ENCODE measurements at places on chromosomes 16 and 17.

DNA sequence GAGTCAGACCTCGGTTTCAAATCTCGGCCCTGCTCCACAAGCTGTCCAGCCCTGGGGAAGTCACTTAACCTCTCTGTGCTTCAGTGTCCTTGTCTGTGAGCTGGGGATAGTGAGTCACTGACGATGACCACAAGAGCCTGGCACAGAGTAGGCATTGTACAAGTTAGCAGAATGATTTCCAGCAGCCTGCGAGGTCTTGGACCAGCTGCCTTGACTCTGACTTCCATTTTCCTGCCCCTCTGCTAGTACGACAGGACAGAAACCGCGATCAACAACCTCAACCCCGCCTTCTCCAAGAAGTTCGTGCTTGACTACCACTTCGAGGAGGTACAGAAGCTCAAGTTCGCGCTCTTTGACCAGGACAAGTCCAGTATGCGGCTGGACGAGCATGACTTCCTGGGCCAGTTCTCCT lies 20.7 kb downstream of the CPNE2 start:
- no peak for DNase-seq

DNA sequence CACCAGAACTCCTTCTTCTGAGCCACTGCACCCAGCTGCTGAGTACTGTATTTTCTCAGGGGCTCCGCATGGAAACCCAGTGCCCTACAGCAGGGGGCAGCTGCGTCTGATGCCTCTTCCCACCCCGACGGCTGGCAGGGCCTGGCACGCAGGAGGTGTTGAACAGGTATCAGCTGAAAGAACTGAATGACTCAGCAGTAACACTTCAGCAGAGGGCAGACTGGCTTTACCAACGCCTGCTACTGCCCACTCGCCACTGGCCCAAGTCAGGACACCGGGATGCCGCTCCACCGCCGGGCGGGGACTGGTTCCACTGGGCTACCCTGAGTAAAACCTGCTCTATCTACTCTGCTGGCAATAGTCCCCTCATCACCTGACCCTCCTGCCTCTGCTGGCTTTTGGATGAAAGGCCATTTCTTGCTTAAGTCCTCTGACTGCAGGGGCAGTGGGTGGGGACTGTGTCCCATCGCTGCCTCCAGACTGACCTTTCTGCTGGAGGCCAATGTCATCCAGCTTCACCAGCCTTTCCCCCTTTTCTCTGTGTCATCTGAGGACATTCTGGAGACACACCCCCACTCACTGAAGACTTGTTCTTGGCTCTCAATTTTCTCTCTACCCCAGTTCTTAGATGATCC lies 100.4 kb upstream of the FA2H start:
- DNase-seq: no peak

DNA sequence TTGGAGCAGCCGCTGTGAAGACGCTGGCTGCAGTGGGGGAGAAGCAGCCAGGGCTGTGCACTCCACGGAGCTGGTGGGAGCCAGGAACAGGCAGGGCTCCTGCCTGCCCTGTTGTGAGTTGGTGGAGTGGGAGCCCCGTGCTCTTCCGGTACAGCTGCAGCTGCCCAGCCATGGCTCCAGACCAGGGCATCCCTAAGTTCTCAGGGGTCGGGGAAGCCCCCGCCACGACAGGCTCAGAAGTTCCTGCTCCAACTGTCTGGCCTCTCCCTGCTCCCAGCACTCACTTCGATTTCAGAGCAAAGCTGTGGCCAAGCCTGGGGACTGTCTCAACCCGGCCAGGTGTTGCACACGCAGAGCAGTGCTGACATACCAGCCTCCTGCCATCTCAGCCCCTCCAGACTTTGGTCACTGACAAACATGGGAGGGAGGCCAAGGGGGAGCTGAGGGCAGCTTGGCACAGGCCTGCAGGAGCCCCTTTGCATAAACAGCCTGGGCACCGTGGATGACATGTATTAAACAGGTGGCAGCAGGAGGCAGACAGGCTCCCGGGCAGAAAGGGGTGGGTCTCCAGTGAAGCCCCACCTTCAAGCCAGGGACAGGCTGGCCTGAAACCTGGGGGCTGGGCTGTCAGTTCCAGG lies 13.9 kb upstream of the KDM8 start:
- no peak for DNase-seq

DNA sequence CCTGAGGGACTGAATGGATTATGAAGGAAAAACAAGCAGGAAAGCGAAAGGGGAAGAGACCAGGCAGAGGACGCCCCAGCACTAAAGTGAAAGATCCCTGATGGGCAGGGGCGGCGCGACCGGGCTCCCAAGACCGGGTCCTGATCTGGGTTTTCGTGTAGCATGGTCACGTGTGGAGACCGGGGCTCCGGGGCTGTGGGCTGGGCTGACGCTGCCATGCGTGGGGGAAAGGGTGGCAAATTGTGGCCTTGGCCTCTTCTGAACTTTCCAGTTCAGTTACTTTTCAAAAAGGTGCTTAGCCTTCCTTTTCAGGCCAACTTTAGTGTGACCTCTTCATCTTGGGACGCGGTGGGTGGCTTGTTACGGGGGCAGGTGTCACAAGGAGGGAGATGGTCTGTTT lies 57.5 kb downstream of the METRNL start:
- DNase-seq: no peak

DNA sequence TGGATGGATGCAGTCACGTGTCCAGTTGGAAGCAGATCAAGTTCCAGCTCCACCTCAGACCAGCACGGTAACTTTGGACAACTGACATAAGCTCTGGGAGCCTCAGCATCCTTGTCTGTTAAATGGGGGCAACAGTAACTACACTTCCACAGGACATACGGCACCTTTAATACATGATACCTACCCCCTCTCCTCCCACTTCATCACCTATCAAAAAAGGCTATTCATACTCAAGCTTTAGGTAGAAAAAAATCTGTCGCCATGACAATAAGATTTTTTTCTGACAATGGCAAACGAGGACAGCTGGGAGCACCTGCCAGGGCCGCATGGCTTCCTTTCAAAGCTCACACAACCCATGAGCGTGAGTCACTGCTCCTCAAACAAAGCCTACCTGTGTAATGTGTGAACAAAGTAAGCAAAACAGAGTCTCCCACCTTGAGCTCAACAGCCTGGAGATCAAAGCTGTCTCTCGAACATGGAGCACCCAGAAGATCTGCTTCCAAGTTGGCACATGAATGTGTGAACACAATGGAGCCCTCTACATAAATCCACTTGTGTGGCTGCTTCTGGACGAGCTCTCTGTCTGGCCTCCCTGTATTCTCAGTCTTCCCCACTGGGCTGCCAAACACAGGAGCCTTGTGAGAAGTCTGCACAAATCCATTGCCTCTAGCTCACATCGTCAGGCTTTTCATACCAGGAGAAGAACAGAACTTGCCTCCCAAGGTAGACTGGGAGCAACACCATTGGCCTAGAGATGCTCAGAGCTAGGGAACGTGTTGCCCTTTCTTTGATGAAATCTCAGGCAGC lies 459.7 kb downstream of the SOX9 start:
- no peak for DNase-seq

DNA sequence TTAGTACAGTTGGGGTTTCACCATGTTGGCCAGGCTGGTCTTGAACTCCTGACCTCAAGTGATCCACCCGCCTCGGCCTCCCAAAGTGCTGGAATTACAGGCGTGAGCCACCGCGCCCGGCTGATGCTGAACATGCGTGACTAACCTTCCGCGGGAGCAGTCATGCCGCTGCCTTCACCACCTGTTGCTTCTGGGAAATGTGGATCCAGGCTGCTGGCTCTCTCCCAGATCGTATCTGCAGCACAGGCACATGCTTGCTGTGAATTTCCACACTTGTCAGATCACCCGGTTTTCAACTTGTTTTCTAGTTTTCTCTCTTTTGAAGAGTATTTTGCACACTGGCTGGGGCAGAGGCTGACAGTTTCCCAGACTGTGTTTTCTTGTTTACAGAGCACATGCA lies 97.9 kb downstream of the ADCY9 start:
- peak; percentile 33 for DNase-seq

DNA sequence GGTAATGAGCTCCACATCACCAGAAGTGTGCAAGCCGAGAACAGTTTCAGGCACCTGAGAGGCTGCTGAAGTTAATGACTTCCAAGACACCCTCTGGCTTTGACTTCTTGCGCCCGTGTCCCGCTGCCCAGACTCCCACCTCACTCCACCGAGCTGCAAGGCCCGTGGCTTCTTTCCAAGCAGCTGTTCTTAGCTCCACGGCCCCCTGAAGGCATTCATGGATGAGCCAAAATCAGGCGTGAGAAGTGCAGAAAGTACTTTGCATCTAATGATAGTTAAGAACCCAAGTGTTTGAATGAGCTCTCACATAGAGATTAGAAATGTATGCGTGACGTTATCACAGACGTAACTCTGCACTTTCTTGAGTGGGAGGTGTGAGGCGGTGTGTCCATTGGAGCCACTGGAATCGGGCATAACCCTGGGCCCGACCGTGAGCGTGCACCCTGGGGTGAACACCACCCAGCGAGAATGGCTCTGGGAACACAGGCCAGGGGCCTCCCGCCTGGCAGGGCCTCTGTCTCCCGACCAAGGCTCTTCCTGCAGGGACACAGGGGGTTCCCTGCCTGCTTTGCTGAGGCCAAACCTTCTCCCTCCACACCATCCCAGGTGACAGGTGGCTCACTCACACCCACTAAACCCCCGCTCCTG lies 11.0 kb downstream of the NPTX1 start:
- no peak for DNase-seq

DNA sequence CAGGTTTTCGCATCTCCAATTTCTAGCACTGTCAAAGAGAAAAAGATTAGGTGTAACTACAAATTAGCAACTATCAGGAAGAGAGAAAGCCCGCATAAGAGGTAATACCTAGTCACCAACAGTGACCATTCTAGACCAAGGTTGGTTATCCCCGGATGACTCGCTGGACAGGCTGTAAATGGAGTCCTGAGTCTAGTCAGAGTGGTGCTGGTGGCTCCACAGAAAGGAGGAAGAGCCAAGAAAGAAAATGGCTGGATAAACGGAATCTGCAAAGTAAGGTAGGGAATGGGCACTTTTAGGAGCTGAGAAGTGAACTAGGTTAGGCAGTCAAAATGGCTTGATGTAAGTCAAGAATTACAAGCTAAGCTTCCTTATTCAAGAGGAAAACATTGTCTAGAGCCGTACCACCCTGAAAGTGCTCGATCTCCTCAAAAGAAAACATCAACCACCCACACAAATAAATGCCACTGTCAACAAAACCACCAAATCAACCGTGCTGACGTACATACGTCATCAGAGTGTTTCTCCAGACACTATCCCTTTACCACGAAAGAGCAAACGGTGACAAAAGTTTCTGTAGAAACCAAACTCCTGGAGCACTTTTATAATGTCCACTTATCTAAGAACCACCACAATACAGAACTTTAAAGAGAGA lies 2.2 kb downstream of the GSPT1 start:
- no peak for DNase-seq

DNA sequence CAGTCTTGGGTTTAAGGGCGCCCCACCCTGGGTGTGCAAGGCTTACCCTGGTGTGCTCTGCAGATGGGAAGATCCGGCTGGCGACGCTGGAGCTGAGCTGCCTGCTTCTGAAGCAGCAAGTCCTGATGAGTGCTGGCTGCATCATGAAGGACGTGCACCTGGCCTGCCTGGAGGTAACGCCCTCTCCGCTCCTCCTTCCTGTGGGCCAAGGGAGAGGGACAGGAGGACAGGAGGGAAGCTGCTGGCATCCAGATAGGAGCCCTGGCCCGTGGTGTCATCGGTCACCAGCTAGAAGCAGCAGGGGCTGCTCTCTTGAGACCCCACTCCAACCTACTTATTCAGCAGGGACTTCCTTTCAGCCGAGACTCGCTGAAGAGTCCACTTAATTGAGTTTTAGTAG lies 97.8 kb downstream of the CLEC16A start:
- DNase-seq: no peak

DNA sequence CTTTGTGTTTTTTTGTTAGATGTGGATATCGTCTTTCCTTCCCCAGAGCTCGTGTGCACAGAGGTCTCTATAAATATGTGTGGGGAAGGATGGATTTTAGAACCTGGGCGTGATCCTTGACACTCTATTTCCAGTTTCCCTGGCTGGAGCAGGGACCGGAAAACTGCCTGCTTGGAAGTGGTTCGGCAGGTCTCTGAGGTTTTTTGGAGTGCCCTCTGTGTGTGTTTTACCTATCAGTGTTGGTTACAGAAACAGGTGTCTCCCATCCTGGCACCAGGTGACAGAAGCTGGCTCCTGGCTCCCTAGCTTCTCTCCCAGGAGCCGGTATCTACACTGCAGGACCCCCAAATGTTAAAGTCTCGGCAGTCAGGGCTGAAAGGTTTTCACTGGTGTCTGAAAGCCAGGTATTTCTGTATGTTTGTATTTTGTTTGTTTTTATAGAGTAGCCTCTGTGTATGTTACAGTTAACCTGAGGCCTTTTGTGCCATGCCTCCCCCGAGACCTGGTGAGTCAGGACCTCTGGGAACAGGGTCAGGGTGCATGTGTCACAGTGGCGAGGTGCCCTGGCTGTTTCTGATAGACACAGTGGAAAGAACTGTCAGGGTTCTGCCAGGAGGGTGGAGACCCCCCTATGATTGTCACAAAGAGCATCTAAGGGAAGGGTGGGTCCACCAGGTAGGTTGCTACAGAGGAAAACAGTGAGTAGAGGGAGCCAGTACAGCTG lies 31.3 kb downstream of the ZC3H18 start:
- no peak for DNase-seq

DNA sequence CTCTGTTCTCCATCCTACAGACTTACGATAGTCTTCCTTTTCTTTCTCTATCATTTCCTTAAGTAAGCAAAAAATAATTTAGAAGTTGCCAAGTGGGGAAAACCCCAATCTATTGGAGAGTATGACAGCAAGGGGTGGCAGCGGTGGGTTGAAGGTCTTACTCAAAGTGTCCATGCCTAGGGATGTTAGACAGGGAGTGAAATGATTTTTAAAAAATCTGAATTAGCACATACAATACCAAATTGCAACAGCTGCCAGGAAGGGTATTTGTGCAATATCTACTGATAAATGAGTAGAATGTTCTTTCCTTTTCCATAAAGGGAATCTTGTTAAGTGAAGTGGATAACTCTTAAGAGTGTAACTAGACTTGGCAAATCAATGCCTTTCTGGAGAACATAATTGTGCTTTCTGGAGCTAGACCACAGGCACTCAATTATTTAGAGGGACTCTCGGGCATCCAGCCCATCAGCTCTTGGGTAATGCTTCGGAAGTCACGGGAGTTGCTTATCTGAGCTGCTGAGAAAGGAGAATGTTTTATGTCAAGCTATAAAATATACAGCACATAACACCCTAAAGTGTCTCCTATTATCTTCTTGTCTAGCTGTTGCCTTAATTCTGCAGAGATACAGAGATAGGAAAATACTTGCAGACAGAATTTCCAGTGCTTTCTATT lies 151.5 kb downstream of the KCNJ2 start:
- DNase-seq: peak; percentile 55

- no peak for DNase-seq
These were observed 775 bp upstream of the TERB1 start for GRCh38 chr16:66802159-66802558.

GRCh38 chr17:6528557-6528956 lies 27.8 kb downstream of the PITPNM3 start:
- DNase-seq: no peak

GRCh38 chr17:1769822-1770477 lies 8.1 kb downstream of the SERPINF1 start:
- peak; percentile 66 for DNase-seq

Data from eye (tissue), 1 donor.